ENCODE measurements at places on chromosomes 5 and 9.

- peak; percentile 18 for DNase-seq
Observed at GRCh38 chr9:7592321-7593316, 207.0 kb downstream of the DMAC1 start.

- no peak for DNase-seq
Observed at GRCh38 chr5:111083323-111083722, 8.8 kb upstream of the WDR36 start.

GRCh38 chr9:136255896-136256890, 10.6 kb upstream of the QSOX2 start:
- DNase-seq = no peak

DNA sequence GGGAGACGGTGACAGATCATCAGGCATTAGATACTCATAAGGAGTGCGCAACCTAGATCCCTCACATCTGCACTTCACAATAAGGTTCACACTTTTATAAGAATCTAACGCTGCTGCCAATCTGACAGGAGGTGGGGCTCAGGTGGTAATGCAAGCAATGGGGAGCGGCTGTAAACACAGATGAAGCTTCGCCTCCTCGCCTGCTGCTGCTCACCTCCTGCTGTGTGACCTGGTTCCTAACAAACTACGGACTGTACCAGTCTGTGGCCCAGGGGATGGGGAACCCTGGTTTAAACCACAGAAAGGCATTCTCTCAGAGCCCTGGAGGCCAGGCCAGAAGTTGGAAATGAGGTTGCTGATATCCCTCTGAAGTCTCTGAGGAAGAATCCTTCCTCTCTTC, 323.6 kb downstream of the DRD1 start:
- DNase-seq = no peak

All from HT1080 (cell line).